ENCODE measurements at places on chromosomes 6 and 20.

DNA sequence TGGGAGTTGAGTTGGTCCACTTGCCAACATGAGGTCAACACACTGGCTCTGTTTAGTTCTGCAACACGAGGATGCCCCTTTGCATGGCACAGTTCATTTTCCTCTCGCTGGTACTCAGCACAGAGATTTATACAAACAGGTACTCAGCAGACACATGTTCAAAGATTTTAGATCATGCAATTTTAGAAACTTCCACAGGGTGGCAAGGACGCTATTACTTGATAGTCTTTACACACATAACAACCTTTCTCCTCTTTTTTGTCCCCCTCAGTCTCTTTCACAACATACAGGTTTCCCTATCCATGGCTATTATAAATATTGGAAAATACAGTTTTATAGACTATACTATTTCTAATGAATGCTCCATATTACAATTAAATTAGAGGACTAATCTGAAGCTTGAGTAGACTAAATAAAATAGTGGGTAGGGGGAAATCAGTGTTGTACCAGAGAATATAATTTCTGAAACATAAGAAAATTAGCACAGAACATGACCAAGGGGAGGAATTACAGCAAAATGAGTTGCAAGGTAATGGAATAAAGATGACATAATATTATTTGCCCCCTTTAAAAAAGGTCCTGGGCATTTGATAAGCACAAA lies 331.8 kb upstream of the BTBD3 start:
- DNase-seq, result no peak

- DNase-seq, result no peak
Observed at GRCh38 chr20:4052139-4052480, 36.8 kb upstream of the RNF24 start.

DNA sequence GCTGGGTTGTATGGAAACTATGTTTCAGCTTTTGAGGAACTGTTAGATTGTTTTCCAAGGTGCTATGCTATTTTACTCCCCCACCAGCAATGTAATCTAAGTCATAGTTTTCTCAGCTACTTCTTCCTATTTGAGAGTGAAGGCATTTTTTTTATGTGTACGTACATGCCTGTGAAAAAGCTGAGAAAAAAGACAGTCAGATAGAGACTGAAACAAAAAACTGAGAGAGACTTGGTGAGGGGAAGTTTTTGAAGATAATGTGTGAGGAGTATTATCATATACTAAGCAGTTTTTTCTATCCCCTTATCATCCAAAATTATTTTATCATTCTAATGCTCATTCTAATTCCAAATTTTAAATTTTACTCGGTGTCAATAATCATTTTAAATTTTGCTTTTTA lies 780.0 kb downstream of the BCKDHB start:
- DNase-seq, result no peak

DNA sequence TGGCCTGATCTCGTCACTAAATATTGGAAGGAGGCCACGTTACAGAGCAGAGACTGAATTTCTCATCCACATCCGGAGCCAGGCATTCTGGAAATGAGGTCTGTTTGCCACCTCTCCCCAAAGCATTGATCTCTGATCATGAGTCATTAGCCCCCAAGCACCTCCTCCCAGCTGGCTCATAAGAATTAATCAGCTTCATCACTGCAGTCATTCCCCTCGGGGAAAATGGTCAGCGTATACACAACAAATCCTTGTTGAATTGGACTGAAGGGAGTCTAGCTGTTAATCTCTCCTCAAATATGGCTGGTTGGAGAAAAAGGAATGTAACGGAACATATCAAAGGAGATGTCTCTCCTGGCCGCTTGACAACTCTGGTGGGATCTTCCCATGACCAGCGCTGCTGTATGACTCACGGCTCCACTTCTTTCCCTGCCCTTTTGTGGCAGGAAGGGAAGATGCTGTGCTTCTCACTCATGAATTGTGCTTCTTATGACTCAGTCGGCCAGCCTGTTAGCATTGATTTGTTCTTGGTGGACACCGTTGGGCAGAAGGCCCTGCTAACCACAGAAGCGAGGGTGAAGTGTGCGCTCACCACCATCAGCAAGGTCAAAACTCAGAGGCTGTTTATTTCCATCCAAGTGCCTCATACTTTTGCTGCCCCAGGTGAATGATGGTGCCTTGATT lies 76.7 kb downstream of the RNF182 start:
- DNase-seq, result no peak

- DNase-seq, result no peak
Observed at GRCh38 chr6:152723398-152723797, 25.7 kb downstream of the MYCT1 start.

DNA sequence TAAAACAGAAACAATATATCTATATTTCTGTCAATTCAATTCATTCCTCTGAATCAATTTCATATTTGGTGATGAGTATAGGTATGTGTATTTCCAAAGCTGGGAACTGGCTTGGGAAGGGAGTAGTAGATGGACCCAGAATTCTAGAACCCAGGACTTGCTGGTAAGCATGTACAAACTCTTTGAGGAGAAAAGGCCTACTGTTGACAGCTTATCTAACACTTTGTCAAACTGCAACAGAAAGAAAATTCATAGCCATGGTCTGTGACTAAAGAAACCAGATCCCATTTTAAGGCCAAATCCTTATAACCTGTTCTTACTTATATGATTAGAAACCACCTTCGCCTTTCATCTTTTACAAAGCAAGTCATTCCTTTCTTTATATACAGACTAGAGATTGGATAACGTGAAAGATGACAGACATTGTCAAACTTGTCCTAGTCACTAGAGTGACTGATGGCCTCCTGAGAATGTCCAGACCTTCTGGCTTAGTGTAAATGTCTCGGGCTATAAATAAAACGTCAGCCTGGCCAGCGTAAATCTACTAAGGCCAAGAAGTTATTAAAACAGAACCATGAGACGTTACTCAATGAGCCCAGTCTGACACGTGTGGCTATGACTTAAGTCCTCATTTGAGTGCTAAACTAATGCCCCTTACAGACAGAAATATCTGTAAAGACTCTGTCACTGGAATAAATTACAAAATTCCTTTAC lies 152.3 kb downstream of the ALDH8A1 start:
- no peak for DNase-seq

DNA sequence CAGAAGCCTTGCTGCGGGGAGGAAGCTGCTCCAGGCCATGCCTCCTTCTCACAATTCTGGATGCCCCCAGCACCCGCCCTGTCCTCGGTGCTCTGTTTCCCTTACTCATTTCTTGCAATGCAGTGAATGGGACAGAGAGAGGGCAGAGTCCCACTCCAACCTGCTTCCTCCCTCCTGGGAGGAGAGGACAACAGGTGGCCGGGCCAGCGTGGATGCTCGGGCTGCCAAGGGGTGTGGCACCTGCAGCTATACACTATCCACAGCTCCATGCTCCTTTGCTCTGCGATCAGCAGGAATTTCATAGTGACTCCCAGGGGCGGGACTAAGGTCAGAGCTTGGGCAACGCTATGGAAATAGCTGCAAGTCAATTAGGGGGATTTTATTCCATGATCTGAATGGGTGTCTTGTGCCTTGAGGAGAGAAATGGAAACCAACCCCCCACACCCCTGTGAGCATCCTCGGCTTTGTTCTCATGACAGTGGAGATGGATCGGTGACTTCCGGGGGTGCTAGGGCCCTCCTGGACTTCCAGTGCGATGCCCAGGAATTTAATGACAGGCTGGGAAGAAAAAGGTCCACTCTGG lies 192.5 kb downstream of the MYLK4 start:
- DNase-seq, result no peak

DNA sequence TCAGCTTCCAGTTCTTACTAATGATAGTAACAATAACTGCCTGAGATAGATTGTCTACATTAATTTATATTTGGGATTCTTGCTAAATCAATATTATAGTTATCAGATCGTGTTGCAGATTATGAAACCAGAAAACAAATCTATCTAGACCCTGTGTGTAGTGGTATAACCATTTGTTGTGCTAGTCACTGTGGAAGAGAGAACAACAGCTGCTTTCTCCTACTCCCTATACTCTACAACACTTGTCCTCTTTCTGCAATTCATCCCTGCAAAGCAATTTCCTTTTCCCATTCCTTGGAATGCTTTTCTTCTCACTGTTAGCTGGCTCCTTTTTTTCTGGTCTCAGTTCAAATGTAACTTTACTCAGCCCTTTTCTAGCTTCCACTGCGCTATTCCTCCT lies 8.3 kb downstream of the COX7A2 start:
- DNase-seq, result no peak

- no peak for DNase-seq
Observed at GRCh38 chr6:47476781-47477496, 650 bp upstream of the CD2AP start.

GRCh38 chr6:108793516-108794251 lies 54.5 kb upstream of the ARMC2 start:
- no peak for DNase-seq

GRCh38 chr6:147087641-147088040 lies 116.6 kb upstream of the STXBP5 start:
- DNase-seq, result no peak

GRCh38 chr20:2231701-2232100 lies 64.1 kb upstream of the TGM3 start:
- DNase-seq, result no peak

DNA sequence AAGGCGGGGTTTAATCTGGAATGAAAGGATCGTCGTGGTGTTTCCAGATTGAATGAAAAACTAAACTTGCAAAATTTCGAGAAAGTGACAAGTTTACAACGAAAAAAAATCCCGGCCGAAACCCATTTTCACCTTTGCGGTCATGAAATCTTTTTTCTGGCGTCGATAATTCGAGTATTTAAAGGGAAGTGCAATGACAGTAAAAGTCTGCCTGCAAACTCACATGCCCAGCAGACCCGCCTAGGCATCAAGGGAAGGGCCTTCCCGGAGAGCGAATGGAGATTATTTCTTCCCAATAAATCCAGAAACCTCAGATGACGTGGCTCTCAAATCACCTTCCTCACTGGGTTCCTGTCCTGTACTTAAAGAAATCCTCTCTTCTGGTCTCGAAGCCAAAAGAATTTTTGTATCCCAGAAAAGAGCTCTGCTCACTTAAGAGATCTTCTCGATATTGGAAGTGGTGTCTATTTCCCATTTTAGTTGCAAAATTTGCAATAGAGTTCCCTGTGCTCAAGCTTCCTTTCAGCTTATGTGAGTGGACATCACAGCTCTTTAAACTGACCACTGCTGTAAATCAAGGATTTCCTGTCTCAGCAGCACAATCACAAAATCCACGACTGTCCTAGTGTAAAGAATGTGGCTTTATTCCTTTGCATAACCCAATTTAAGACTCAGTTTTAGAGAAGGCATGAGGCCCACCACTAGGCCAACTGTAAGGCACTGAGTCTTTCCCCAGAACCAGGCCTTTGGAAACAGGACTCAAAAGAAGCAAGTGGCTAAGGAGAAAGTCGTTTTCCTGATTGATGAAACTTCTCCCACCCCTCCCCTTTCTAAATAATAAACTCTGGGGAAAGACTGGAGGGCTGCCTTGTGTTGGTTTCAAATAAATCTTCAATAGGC lies 3.9 kb downstream of the OLIG3 start:
- no peak for DNase-seq

DNA sequence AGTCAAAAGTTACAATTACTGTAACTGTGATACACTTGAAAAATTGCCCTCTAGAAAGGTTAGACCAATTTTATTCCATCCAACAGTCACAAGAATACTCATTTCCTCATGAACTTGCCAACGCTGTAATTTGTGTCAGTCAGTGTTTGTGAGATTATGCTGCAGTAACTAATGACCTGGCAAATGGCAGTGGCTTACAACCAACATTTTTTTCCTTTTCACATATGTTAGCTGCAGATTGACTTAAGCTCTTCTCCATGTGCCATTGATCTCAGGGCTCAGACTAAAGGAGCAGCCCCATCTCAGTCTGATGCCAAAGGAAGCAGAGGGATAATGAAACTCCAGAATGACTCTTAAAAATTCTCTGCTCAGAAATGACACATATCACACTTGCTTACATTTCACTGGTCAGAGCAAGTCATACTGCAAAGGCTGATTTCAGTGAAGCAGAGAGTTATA lies 92.3 kb upstream of the ELOVL5 start:
- DNase-seq, result no peak

- no peak for DNase-seq
Observed at GRCh38 chr6:14734416-14735340, 511.2 kb upstream of the JARID2 start.

DNA sequence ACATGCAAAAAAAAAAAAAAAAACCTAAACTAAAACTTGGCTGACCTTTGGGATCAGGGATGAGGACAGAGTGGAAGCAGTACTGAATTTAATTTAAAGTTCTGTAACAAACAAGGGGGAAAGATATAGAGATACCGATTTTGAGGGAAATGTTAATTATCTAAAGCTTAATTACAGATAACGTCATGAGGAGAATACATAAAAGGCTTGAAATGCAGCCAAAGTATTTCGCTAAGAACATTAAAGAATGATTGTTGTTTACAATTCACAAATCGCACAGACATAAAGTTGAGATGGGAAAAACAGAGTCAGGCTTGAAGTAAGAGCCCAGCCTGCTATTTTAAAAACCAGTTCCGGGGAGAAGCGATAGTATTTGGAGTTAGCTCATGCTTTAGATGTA lies 208.0 kb upstream of the SASH1 start:
- DNase-seq, result no peak

- no peak for DNase-seq
Observed at GRCh38 chr6:81682235-81682795, 70.2 kb downstream of the TENT5A start.

DNA sequence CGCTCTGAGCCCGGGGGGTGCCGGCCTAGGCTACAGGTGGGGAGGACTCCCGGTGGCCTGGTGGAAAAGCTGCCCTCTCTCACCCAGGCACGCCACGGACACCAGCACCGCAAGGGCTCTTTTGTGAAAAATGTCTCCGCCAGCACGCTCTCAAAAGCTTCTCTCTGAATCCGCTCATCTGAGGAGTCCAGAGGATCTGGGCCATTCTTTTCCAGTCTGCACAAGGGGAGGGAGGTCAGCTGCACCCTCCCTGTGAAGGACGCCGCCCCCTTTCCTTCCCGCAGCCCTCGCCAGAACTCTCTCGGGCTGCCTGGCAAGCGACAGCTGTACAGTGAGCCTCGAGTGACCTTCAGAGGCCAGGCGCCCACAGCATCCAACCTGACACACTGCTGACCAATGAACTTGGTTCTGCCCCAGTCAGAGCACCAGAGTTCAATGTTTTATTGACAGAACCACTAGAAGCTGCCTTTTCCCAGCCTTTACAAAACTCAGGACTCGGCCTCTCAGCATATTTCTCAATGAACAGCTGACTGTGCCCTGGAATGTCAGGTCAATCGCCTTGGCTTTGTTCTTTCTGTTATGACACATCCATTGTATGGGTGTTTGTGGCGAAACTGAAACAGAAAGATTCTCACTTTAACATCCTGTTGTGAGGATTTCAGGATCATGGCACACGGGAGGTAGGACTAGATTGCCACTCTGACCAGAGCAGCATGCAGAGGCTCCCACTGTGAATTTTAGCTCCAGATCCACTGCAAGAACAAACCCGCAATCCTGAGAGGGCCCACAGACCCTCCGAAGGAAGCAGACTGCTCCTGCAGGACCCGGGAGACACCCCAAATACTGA lies 26.7 kb downstream of the SERPINB9 start:
- no peak for DNase-seq

GRCh38 chr20:15059438-15059837 lies 722.0 kb upstream of the FLRT3 start:
- DNase-seq, result no peak

GRCh38 chr6:18629571-18629970 lies 242.4 kb downstream of the RNF144B start:
- DNase-seq, result no peak

GRCh38 chr6:17630511-17631073 lies 30.5 kb downstream of the FAM8A1 start:
- no peak for DNase-seq
